ENCODE measurements at places on chromosomes 1 and 21.
A peak's percentile ranks its signal among the peaks of the same experiment; 100 is the strongest.

DNA sequence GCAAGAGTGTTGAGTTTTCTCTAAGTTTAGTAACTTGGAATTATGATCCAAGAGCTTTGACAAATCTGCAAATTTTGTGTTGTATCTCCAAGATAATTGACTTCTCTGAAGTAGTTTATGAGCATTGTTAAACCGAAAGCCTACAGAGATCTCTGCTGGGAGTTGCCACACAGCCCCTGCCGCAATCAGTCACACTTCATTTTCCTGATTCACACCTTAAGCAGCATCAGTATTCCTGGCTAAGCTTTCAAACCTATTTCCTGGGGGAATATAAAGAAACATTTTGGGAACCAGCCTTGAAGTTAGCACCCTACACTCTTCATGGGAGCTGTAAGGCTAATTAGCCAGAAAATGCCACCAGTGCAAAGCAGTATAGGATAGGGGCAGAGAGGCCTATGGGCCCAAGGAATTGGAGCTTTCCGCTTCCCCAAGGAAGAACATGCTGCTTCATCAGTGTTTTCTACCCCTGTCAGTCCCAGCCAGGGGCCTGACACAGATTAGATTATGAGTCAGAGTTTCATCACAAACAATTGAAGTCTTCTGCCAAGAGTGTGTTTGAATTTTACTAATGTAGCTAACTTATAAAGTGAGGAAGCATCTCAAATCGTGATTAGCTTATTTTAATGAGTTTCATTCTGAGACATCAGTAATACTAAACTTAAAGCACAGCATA is 23.2 kb upstream of the CACYBP start:
- no peak for DNase-seq

DNA sequence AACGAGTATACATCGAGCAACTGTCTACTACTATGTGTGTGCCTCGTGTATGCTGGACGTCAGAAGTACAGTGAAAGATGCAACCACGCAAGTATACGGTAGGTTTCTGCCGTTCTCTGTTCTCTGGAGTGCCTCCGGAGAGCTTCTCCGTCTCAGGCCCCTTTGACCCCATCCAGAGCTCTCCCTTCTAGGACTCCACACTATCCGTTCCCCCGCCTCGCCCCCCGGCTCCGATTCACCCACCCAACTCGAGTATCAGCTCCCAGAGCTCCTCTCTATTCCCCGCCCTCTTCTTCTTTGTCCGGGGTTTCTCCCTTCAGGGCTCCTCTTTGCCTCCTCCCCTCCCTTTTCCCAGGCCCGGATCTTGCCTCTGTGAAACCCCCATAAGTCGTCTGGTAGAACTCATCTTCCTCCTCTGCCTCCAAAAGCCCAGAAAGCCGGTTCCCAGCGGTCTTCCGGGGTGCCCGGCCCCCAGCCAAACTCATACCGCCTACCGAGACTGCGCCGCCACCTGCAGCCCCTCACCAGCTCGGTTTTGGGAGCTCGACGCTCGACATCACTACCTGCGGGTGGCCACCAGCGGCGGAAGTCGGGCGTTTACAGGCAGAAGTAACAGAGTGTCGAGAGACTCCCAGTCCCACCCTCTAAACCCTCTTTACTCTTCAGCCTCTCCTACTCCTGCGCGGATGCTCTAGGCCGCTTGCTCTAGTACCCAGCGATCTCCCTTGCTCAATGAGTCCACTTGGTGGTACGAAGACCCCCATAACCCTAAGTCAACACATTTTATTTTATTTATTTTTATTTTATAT is at the start of gene VPS72:
Gene VPS72 (minus strand): TSS at position 561 of the 809 bp plus-strand sequence. CDS start 76 bp downstream, at position 485.
- peak; percentile 88 for DNase-seq

DNA sequence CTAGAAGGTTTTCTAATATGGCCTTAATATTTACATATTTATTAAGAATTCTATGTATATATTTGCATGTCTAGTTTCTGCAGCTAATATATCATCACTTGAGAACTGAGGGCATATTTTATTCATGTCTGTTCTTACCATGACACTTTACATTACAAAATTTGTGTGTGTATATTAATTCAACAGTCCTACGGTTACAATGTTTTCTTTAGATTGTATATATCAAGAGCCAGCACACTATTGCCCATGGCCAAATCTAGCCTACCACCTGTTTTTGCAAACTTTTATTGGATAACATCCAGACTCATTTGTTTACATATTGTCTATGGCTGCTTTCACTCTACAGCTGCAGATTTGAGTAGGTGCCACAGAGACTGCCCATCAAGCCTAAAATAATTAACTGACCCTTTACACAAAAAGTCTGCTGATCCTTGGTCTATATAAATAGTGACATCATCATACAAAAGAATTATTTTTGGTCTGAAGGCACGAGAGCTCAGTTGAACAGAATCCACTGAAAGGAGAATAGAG is 577.4 kb upstream of the PBX1 start:
- DNase-seq, result peak; percentile 69

DNA sequence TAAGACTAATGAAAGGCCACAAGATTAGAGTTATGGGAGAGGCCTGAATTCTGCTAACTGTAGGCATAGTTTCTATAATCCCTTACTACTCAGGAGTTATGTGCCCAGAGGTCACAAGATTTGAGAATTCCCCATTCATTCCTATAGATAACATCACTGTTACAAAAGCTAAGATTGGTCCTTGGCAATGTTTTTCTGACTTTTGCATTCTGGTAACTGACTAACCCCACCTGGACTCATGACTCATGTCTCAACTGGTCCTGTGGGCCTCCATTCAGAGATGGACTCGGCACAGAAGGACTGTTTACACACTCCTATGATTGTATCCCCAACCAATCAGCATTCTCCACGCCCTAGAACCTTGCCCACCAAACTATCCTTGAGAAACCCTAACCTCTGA is 249.0 kb upstream of the ZP4 start:
- no peak for DNase-seq

DNA sequence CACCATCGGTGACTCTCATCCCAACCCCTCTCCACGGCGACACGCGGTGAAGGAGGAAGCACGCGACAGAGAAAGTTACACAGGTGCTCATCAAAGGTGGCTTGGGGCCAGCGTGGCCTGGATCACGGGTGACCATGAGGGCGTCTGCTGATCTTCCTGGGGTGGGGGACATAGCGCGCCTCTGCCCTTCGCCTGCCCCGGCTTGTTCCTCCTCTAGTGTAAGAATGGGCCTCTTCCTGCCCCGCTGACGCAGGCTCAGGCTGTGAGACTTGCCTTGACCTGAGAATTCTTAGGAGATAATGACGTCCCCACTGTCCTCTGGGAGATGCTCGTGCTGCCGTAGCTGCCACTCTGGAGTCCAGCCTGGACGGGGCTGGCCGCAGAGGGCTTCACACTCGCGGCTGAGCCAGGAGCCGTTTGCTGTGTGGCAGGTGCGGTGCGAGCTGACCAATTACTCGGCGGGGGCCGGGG is 39.0 kb upstream of the TMEM52 start:
- DNase-seq, result no peak

GRCh38 chr1:119141020-119141424 is 569 bp upstream of the WARS2 start:
- DNase-seq, result peak; percentile 20

- peak; percentile 85 for DNase-seq
Observed at GRCh38 chr21:42524341-42525028, 10.8 kb downstream of the SLC37A1 start.

GRCh38 chr1:233523047-233523446 is 90.9 kb upstream of the KCNK1 start:
- DNase-seq, result no peak

DNA sequence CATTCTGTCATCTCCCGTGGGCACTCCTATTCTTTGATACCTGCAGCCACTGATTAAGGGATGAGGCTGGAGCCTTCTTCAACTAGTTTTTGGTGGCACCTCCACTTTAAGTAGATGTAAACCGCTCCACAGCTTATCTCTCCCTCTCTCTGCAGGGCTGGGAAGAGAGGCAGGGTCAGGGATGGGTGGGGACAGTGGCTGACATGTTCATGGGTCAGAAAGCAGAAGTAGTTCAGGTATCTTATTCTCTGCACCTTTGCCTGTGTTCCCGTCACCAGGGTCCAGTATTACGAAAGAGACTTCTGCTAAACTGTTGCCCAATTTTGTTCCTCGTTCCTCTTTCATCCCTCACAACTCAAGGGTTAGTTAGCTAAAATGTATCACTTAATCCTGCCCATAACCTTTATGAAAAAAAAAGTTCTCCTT is 51.7 kb upstream of the EDEM3 start:
- DNase-seq, result no peak

DNA sequence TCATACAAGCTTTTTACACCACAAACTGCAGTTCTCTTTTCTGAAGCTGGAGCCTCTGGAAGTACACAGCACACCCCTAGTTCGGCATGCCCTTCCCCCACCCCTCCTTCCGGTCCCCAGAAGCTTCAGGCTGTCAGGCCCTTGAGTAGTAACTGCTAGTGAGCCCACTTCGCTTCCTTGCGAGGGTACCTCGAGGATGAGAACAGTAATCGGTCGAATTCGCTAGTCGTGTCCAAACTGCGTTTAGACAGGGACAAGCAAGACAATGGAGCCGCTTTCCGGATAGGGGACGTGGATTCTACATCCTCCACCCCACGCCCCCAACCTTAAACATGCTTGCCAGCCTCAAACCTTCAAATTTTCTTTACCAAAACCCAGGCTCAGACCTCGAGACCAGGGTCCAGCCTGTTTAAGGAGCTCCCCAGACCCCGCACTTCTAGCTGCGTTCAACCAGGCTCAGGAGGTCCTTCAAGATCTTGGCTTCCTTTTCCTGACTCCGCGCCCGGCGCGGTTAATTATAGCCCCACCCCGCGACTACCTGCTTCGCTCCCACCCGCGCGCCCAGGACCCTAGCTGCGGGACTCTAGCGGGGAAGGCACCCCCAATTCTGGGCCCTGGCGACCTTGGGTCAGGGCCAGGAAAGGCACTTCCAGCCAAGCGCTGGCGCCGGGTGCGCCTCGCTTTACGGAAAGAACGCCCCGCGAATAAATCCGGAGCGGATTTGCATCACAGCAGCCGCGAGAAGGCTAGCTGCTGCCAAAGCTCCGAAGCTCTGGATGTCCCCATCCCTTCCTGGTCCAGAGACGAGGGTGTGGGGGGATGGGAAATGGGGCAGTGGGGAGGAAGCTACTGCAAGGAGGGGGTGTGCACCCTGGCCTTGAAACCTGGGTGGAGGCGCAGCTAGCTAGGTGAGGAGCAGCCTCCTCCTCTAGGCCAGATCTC is 8.1 kb upstream of the TSPAN1 start:
- no peak for DNase-seq

GRCh38 chr1:108896146-108897145 is 19.7 kb downstream of the GPSM2 start:
- no peak for DNase-seq

GRCh38 chr1:19353596-19353995 is 41.5 kb downstream of the SLC66A1 start:
- DNase-seq, result peak; percentile 95

DNA sequence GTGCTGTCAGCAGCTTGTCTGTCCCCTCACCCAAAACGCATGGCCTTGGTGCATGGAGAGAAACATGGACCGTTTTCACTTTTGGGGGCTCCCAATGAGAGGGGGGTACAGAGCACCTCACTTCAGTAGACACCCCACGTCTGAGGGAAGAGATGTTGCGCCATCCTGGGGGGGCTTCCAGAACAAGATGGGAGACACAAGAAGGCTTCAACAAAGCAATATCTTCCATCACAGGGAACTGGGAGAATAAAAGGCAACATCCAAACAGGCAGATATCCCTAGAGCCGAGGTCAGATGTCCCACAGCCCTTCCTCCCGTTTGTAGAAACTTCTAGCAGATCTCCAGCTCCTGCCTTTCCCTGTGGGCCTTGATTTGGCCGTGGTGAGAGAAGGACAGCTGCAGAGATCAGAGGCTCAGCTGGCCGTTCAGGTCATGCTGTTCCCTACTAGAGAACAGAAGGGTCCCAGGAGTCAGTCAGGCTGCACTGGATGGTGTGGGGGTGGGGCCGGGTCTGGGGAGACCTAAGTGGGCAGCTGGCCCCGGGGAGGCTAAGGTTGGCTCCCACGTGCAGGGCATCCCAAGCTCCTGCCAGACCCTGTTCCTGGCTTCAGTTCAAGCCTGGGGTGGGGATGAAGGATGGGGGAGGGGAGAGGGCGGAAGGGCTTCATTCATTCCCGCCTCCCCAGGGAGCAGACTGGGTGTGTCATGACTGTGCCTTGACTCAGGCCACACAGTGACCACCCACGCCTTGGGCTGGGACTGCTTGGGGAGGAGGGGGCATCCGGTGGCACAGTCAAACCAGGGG is 4.4 kb downstream of the PLOD1 start:
- DNase-seq, result no peak

DNA sequence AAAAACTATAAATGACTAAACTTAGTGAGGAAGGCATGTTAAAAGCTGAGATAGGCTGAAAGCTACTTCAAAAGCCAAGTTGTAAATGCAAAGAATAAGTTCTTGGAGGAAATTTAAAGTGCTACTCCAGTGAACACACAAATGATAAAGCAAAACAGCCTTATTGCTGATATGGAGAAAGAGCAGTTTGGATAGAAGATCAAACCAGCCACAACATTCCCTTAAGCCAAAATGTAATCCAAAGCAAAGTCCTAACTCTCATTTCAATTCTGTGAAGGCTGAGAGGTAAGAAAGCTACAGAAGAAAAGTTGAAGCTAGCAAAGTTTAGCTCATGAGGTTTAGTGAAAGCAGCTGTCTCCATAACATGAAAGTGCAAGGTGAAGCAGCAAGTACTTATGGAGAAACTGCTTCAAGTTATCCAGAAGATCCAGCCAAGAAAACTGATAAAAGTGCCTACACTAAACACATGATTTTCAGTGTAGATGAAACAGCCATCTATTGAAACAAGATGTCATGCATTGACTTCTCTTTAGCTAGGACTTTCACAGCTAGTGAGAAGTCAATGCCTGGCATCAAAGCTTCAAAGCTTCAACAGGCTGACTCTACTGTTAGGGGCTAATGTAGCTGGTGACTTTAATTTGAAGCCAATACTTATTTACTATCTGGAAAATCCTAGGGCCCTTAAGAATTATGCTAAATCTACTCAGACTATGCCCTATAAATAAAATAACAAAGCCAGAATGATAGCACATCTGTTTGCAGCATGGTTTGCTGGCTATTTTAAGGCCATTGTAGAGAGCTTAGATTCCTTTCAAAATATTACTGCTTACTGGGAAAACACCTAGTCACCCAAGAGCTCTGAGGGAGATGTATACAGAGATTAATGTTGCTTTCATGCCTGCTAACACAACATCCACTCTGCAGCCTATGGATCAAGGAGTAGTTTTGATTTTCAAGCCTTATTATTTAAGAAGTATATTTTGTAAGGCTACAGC is 188.6 kb downstream of the EIF4G3 start:
- no peak for DNase-seq

GRCh38 chr1:54603241-54603640 is 20.1 kb downstream of the FAM151A start:
- DNase-seq, result no peak

GRCh38 chr1:210332719-210333398 is 4.2 kb downstream of the HHAT start:
- no peak for DNase-seq

GRCh38 chr1:34970220-34970735 is 14.9 kb downstream of the TMEM35B start:
- DNase-seq, result no peak

- no peak for DNase-seq
Observed at GRCh38 chr21:33825915-33826314, 89.7 kb downstream of the ATP5PO start.

- DNase-seq, result no peak
Observed at GRCh38 chr21:28550057-28550825, 442.4 kb downstream of the LTN1 start.

GRCh38 chr21:35721701-35722100 is 338.6 kb downstream of the SETD4 start:
- DNase-seq, result no peak

Data from COR-L47 (cell line).